ENCODE measurements at places on chromosomes 4 and X.

DNA sequence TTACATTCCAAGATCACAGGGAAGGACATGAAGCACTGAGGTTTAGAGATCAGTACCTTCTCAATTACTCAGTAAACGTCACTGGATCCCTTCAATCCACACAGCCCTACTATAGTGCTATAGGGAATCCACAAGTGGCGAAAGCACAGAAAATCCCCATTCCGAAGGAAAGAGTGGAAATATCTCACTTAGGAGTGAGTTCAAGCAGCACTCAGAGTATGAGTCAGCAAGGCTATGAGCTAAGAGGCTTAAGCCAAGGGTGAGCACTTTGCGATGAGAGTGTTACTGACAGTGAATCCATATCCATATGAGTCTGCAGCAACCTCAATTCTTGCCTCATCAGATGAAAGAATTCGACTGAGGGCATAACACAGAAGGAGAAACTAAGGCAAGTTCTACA lies 165.1 kb downstream of the VSIG4 start:
- DNase-seq: no peak

- DNase-seq: no peak
Observed at GRCh38 chrX:47176101-47176740, 17.4 kb upstream of the UBA1 start.

DNA sequence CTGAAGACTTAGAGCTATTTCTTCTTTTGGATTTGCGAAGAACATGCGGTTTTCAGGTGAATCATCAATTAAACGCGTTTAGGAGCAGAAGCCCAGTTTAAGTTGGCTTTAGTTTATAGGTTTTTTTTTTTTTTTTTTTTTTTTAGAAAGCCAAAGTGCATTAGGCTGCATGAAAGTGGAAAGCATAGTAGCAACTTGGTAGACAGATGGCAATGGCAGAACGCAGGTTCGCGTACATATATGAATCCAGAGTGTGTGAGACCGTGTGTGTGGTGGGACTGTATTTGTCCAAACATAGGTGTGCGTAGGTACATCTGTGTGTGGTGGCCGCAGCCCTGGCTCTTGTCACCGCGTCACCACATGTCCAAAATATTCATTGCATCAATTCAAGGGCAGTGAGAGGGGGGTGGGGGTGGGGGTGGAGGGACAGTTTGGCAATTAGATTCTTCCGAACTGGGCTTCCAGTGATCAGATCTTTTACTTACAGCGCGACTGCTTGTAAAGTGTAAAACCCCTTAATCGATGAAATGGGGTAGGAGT lies 901 bp downstream of the JADE1 start:
- peak; percentile 8 for DNase-seq

- no peak for DNase-seq
Observed at GRCh38 chr4:87444741-87445140, 22.4 kb downstream of the NUDT9 start.

- DNase-seq: no peak
Observed at GRCh38 chr4:101280866-101281600, 66.3 kb downstream of the PPP3CA start.

GRCh38 chrX:48508400-48509244 lies at the start of gene PORCN:
TSS of gene PORCN (plus strand) at chrX:48508992. CDS start at chrX:48509821, 829 bp downstream.
- peak; percentile 63 for DNase-seq

DNA sequence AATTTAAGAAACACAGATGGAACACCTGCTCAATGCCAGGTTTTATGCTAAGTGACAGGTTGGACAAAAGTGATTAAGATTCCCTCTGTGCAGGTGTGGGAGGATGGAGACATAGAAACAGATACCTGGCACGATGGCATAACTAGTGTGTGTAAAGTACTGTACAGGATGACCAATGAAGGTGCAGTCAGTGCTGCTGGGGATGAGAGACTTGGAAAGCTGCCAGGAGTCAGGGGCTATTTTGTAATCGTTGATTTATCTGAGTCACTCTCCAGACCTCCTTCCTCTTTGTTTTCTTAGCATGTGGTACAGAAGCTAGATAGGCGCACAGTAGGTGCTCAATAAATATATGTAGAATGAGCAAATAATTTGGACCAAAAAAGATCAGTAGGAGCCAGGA lies 58.2 kb downstream of the CWH43 start:
- DNase-seq: no peak

GRCh38 chr4:153934688-153935017 lies 145.8 kb upstream of the SFRP2 start:
- no peak for DNase-seq

DNA sequence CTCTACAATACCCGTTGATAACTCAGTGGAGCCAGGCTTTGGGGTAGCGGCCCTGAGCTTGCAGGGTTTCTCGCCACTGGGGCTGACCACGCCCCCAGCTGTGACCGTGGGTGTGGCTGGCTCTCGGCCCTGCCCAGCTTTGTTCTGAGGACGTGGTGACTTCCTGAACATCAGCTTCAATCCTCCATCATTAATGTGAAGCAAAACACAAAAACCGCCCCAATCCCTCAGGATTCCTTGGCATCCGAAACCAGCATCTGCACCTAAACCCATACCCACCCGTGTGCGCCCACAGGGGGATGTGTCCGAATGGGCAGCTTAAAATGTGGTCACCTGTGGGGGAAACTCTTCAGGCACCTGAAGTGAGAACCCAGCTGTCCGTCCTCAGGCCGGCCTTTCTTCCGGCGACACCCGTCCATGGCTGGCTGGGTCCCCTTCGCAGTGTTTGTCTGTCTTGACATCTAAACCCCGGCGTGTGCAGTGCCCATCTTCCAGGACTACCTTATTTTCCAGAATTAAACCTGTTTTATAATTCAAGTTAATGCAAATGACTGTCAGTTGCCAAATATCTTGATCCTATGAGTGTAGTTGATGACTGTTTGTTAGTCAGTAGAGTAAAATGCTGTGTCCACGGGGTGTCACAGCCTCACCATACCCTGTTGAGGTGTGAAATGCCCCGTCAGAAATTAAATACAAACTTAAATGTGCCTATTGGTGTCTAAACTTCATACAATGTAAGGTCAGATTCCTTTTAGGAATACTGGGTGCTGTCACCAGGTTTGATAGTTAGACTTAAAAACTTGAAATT lies 27.3 kb downstream of the NELFA start:
- no peak for DNase-seq

GRCh38 chr4:168503652-168504362 lies 7.0 kb downstream of the PALLD start:
- no peak for DNase-seq

DNA sequence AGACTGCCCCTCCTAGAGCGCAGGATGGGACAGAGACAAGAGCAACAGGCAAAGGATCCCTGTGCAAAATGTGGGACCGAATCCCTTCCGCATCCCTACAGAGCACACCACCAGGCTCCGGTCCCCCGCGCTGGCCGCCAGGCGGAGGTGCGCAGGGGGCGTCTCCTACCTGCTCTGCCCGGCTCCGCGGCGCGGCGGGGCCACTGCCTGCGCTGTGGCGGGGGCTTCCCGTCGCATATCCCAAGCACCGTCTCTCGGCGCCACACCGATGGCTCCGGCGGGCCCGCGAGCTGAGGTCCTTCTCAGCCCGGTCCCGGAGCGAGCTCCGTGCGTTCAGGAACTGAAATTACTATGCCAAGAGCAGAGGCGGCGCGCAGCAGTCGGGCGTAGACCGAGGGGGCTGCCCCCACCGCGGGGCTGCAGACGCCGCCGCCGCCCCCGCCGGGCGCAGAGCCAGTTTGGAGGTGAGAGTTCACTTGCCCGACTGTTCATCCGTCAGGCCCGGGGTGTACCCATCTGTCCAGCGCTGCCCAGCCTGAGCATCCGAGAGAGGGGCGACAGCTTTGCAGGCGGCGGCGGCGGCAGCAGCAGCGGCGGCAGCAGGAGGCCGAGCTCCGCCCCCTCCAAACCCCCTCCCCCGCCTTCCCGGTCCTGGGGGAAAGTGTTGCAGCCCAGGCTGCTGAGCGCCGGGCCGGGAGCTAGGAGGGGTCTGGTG lies at the start of gene GPRIN3:
TSS of gene GPRIN3 (minus strand) at position 355 of the 715 bp plus-strand sequence. CDS start 57,690 bp downstream, outside the sequence.
- peak; percentile 40 for DNase-seq

GRCh38 chr4:2797545-2798305 lies 4.8 kb downstream of the SH3BP2 start:
- no peak for DNase-seq

GRCh38 chr4:119489305-119489704 lies 139.3 kb downstream of the PDE5A start:
- DNase-seq: no peak

All from activated CD4-positive, alpha-beta T cell treated with anti-CD3 and anti-CD28 coated beads for 24 hours (primary cell).